ENCODE measurements at places on chromosomes 11 and 22. TPM values are rescaled to one million over a fixed set of nuclear protein-coding genes. Genes with fewer than 3 reads are reported as not detected.

DNA sequence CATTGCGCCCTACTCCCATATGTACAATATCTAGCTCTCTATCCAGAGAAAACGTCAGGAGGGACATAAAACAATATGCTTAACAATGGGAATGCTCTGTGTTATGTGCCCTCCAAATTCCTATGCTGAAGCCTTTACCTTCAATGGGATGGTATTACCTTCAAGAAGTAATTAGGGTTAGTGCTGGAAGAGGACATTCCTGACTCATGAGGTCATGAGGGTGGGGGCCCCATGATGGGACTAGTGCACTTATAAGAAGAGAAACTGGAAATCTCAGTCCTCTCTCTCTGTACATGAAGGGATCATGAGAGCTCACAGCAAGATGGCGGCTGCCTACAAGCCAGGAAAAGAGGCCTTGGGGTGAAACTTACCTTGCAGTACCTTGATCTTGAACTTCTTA is 20.3 kb downstream of the MMP20 start:
- H3K36me3 ChIP-seq: no peaks in the 10 kb centered on the region
- H3K4me3 ChIP-seq: no peak overlapping the region
- no peak for DNase-seq
- H3K4me1 ChIP-seq: peaks cover 6% of the 10 kb centered on the region
- H3K27ac ChIP-seq: no peak overlapping the region

Gene KLHL35
- total RNA-seq: 0.62 TPM

Gene B3GAT3
- total RNA-seq: 98.7 TPM

DNA sequence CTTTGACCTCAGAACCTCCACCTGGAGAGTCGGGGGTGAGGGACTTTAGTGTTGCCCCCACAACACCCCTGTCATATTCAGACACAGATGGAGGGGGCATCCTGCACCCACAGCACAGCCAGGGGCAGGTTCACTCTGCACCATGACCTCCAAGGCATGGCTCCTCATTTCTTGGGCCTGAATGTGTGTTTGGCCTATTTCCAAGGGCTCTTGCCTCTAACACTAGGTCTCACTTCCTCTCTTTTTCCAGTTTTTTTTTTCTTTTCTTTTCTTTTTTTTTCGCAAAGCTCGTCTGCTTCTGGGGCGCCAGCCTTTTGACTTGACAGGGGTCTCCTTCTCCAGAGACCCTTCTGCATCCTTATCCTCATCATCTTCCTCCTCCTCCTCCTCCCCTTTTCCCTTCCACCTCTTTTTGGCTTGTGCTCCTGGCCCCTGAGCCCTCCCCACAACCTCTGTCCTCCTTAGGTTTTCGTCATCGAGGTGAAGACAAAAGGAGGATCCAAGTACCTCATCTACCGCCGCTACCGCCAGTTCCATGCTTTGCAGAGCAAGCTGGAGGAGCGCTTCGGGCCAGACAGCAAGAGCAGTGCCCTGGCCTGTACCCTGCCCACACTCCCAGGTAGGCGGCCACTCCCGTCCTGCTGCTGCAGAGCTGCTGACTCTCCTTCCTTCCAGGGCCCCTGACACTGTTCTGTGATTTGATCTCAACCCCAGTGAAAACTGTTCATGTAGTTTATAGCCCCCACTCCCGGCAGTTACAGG is 3.8 kb downstream of the NCF4 start:
- H3K27me3 ChIP-seq: no peaks in the 10 kb centered on the region
- peak overlapping the region; percentile 96 for H3K27ac ChIP-seq
- peak; percentile 42 for DNase-seq
- peaks cover 14% of the 10 kb centered on the region for H3K36me3 ChIP-seq
- H3K4me3 ChIP-seq: peak overlapping the region; percentile 68
- H3K4me1 ChIP-seq: peaks cover 47% of the 10 kb centered on the region

DNA sequence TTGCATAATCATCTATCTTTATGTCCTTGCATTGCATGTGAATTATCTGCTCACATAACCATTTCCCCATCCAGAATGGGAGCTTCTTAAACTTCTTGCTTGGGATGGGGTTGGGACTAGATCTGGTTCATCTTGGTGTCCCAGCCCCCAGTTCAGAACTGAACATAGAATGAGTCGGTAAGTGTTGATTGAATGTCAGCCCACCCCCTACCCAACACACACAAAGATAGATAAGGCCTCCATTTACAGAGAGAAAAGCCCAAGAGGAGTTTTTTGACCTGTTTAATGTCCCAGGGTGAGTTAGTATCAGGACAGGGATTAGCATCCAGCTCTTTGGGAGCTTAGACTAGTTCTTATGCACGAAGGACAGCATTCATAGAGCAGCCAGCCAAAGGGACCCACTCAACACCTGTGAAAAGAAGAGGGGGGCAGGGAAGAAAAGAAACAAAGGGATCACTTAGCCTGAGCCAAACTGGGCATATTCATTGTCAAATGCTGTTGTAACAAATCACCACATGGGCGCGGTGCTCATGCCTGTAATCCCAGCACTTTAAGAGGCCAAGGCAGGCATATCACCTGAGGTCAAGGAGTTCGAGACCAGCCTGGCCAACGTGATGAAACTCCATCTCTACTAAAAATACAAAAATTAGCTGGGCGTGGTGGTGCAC is 57.4 kb downstream of the CHRDL2 start:
- H3K27me3 ChIP-seq: no peaks in the 10 kb centered on the region
- no peaks in the 10 kb centered on the region for H3K36me3 ChIP-seq
- peaks cover 3% of the 10 kb centered on the region for H3K4me1 ChIP-seq
- H3K4me3 ChIP-seq: no peak overlapping the region

DNA sequence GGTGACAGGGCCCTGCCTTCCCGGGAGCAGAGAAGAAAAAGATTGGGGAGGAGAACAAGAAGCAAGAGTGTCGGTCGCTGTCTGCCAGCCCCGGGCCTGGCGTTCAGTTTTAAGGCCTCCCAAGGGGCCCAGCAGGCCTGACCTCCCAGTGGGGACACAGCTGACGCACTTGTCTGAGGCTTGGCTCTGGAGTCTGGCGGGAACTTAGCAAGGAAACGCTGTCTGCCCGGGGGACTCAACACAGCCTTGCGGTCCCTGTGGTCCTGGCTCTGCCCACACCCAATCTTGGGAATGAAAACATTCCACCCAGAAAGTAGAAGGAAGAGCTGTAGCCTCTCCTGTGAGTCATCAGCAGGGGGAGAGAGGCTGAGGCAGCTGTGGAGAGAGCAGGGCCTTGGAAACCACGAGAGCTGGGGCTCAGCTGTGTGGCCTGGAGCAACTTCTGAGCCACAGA is 54.4 kb downstream of the TRAF6 start:
- peaks cover 68% of the 10 kb centered on the region for H3K4me1 ChIP-seq
- no peaks in the 10 kb centered on the region for H3K27me3 ChIP-seq
- H3K4me3 ChIP-seq: no peak overlapping the region
- peaks cover 39% of the 10 kb centered on the region for H3K36me3 ChIP-seq

Gene GRM5
- not detected for total RNA-seq

Gene C22orf31
- not detected for total RNA-seq
